ENCODE measurements at places on chromosomes 16 and 17.
A peak's percentile ranks its signal among the peaks of the same experiment; 100 is the strongest.

DNA sequence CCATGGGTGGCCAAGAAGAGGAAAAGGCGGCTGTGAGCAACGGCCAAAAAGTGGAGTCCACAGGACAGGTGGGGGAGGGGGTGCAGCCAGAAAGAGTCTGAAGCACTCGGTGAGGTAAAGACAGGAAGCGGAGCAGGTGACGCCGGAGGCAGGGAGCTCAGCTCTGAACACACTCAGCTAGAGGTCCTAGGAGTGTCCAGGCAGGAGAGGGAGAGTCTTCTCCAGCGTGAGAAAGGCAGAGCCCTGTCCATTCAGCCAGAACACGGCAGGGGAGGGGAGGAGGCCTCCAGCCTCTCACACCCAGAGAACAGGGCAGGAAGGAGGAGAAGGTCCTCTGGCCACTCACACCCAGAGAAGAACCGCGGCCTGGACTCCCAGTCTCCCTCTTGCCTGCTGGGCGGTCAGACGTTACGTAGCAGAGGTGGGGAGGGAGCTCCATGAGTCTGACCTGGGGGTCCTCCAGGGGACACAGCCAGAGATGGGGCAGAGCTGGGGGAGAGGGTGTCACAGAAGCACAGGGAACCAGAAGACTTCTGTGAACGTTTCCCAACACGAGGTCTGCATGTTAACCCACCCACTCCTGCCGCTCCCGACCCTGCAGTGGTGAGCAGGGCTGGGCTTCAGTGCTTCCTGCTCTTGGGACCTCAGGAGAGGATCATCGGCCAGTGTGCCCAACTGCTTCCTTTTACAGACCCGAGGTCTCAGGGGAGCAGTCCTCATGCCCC is 89.2 kb downstream of the ABR start:
- no peak for DNase-seq

GRCh38 chr17:61425682-61426481 is 26.2 kb downstream of the TBX2 start:
- DNase-seq, result no peak

GRCh38 chr17:37389160-37389559 is 13.4 kb downstream of the C17orf78 start:
- no peak for DNase-seq

- peak; percentile 79 for DNase-seq
These were observed 14.5 kb upstream of the TMC7 start for GRCh38 chr16:18969050-18969854.

- no peak for DNase-seq
These were observed 30.4 kb upstream of the HS3ST3B1 start for GRCh38 chr17:14270508-14270907.

DNA sequence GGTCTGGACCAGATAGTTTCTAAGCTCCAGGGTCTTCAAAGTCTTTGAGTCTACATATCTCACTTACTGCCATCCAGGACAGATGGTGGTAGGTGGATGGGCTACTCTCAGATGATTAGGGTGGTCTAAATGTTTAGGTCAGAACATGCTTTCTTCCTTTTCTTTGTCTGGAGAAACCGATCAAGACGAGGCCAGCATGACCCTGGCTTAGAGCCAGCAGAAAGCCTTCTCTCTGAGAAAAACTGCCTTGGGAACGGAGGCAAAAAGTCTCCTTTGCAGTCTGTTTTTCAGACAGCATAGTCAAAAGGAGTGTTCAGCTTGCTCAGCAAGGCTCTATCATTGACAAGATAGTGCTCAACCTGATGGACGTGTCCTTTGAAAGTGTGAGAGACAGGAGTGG is 48.8 kb downstream of the SPACA3 start:
- DNase-seq, result no peak

- DNase-seq, result no peak
These were observed 30.0 kb downstream of the FOXL1 start for GRCh38 chr16:86608301-86608747.

DNA sequence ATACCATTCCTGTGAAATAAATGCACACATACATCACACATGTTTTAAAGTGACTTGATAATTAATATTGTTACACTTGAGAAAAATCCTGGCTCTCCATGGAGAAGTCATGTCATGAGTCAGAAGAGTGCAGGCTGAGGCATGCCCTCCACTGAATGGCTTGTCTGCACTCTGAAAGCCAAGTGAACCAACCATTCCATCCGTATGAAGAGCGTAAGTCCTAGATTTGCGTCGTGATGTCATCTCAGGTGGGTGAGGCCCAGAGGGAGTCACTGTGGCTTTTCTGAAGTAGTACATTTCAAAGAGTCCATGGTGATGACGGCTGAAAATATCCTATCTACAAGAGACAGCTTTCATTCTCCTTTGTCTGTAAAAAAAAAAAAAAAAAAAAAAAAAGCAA is 83.5 kb upstream of the IRX5 start:
- no peak for DNase-seq

GRCh38 chr17:33838281-33838680 is 416.8 kb upstream of the CCL2 start:
- no peak for DNase-seq

DNA sequence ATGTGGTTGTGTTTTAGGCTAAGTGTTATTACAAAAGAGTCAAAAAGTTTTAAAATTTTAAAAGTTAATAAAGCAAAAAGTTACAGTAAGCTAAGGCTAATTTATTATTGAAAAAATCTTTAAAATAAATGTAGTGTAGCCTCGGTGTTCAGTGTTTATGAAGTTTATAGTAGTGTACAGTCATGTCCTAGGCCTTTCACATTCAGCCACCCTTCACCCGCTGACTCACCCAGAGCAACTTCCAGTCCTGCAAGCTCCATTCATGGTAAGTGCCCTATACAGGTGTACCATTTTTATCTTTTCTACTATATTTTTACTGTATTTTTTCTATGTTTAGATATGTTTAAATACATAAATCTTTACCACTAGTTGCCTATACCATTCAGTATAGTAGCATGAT is 98.5 kb upstream of the RPRML start:
- DNase-seq, result no peak

- no peak for DNase-seq
These were observed 51.3 kb downstream of the ADCY9 start for GRCh38 chr16:4064950-4065352.

DNA sequence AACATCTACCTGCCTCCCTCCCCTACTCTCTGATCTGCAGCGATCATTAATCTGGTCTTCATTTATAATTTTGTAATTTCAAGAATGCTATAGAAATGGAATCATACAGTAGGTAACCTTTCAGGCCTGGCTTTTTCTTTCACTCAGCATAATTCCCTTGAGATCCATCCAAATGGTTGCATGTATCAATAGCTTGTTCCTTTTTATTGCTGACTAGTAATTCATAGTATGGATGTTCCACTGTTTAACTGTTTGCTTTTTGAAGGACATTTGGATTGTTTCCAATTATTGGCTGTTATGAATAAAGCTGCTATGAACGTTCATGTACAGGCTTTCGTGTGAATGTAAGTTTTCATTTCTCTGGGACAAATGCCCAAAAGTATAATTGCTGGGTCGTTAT is 125.2 kb downstream of the USP31 start:
- no peak for DNase-seq

- DNase-seq, result no peak
These were observed 99.2 kb upstream of the KCNJ16 start for GRCh38 chr17:69975808-69976207.

DNA sequence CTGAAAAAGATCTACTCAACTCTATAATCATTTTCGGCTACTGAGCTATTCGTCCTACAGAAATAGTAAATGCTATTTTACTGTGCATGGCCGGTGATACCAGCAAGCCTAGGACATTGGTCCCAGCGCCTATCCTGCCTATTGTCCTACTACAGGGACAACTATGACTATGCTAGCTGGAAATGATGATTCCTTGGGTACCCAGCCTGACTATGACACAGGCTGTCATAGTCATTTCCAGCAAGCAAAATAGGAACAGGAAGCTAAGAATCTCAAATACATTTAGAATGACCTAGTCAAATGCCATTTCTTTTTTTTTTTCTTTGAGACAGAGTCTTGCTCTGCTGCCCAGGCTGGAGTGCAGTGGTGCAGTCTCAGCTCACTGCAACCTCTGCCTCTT is 33.7 kb upstream of the HSBP1 start:
- no peak for DNase-seq

- DNase-seq, result no peak
These were observed 64.1 kb downstream of the SDK2 start for GRCh38 chr17:73580073-73580710.

- DNase-seq, result no peak
These were observed 237.6 kb upstream of the SOX9 start for GRCh38 chr17:71883258-71883657.
